ENCODE measurements at places on chromosomes 16 and 17.

DNA sequence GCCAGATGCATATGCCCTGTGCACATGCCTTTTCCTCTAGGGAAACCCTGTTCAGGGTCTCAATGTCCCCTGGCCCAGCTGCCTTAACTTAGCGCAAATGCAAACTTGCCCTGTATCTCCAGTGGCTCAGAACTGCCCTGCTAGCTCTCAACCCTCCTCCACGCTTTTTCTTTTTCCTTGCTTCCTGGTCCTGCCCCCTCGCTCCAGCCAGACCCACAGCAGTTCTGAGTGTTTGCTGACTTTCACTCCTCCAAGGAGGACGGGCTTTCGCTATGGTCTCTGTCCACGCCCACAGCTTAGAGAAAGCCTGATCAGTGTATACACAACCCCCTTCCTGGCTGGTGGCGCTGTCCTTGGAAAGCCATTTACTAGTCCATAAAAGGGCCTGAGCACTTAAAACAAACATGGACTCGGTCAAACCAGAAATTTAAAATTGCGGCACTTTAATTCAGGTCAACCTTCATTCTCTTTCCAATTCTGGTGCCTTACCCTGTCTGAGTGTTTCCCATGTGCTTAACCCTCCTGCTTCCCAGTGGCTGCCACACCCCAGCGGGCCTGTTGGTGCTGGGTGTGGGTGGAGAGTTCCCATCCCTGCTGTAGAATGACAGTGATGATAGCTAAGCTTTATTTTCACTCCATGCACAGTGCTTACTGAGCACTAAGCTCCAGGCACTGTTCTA lies 15.6 kb upstream of the TMEM98 start:
- H3K4me3 ChIP-seq, result no peak overlapping the region
- peak overlapping the region; percentile 67 for H3K27ac ChIP-seq
- H3K4me1 ChIP-seq, result peaks cover 29% of the 10 kb centered on the region
- peak; percentile 91 for DNase-seq
- H3K36me3 ChIP-seq, result no peaks in the 10 kb centered on the region
- H3K27me3 ChIP-seq, result no peaks in the 10 kb centered on the region

GRCh38 chr17:78265121-78265520 lies 33.7 kb downstream of the TMEM235 start:
- H3K36me3 ChIP-seq, result no peaks in the 10 kb centered on the region
- H3K4me1 ChIP-seq, result peaks cover 43% of the 10 kb centered on the region
- H3K4me3 ChIP-seq, result no peak overlapping the region
- no peak overlapping the region for H3K27ac ChIP-seq
- no peak for DNase-seq

DNA sequence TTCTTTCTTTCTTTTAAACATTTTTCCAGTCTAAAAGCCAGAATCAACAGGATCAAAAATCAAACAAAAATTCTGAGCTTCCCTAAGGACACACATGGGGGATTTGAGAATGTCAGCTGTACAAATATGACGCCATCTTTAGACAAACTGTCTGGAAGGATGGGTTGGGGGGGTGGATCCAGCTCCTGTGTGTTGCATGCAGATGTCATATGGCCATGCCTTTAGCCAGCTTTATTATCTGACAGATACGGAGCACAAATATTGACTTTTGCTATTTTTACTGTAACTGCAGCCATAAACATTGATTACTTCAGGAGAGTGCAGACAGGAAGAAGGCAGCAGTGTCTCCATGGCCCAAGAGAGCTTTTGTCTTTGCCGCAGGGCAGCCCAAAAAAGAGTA lies 279.4 kb upstream of the ELAC2 start:
- no peaks in the 10 kb centered on the region for H3K27me3 ChIP-seq
- H3K4me1 ChIP-seq, result peaks cover 17% of the 10 kb centered on the region
- no peak overlapping the region for H3K4me3 ChIP-seq
- H3K36me3 ChIP-seq, result no peaks in the 10 kb centered on the region
- H3K27ac ChIP-seq, result peak overlapping the region; percentile 73

- DNase-seq, result no peak
- H3K4me3 ChIP-seq, result no peak overlapping the region
- peaks cover 10% of the 10 kb centered on the region for H3K27me3 ChIP-seq
- H3K36me3 ChIP-seq, result no peaks in the 10 kb centered on the region
Observed at GRCh38 chr16:56993204-56993603, 3.8 kb downstream of the NLRC5 start.

- no peak overlapping the region for H3K4me3 ChIP-seq
- H3K27ac ChIP-seq, result no peak overlapping the region
- DNase-seq, result no peak
Observed at GRCh38 chr17:43888548-43888947, 18.8 kb downstream of the MPP2 start.

- H3K4me1 ChIP-seq, result no peaks in the 10 kb centered on the region
- no peaks in the 10 kb centered on the region for H3K36me3 ChIP-seq
- peaks cover 97% of the 10 kb centered on the region for H3K27me3 ChIP-seq
- DNase-seq, result no peak
Observed at GRCh38 chr16:49276646-49277385, 4.8 kb downstream of the CBLN1 start.

DNA sequence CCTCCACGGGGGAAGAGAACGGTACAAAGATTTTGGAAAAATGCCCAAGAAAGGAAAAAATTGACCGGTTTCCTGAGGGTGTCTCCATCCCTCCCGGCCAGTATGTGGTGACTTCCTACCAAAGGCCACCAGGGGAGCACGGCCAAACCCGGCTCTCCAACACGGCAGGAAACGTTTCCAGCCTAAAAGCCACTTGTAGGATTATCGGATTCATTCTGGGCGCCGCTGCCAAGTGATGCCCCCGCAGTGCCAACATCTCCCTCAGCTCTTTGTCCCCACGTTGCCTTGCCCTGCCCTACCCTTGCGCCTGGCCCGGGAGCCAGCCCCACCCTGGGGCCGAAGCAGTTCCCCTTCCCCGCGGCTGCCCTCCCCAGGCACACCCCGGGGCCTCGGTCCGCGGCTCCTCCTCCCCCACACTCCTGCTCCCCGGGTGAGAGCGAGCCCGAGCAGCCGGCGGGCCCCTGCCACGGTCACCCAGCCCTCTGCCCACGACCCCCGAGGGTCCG lies 688 bp downstream of the CRK start:
- peak overlapping the region; percentile 96 for H3K27ac ChIP-seq
- H3K27me3 ChIP-seq, result no peaks in the 10 kb centered on the region
- H3K4me1 ChIP-seq, result peaks cover 11% of the 10 kb centered on the region
- H3K4me3 ChIP-seq, result peak overlapping the region; percentile 74

DNA sequence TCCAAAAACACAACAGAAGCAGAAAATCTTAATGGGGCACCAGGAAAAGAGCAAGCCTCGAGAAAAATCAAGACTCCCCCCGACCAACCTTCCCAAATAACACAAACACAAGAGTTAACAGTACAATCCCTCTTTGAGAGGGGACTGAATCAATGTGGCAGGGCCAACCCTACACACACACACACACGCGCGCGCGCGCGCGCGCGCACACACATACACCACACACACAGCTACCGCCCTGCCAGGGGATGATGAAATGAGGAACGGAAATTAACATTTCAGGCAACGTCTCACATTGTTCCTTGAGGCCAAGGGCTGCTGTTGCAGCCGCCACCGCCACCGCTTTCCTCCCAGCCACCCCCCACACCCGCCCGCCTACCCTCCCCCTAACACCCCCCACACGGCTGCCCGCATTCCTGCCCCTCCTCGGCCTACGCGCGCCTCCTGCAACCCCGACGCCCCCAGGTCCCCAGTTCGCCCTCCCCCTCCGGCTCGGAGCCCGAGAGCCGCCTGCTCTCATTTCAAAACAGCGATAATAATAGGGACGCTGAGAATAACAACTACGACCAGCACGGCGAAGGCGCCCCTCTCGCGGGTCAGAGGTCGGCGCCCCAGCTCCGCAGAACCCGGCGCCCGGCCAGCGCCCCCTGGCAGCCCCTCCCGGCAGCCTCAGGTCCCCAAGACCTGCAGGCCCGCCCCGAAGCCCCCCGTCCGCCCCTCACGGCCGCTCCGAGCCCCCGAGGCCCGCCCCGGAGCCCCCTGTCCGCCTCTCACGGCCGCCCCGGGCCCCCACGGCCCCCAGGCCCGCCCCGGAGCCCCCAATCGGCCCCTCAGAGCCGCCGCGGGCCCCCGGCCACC lies 1.1 kb downstream of the ANKRD11 start:
- H3K36me3 ChIP-seq, result no peaks in the 10 kb centered on the region
- peaks cover 43% of the 10 kb centered on the region for H3K4me1 ChIP-seq
- peak; percentile 92 for DNase-seq
- H3K27me3 ChIP-seq, result no peaks in the 10 kb centered on the region
- H3K4me3 ChIP-seq, result peak overlapping the region; percentile 70

Measured in hepatocyte (in vitro differentiated cells).